ENCODE measurements at places on chromosomes 11 and 22.

GRCh38 chr11:11464555-11464954, 111.5 kb upstream of the CSNK2A3 start:
- no peaks in the 10 kb centered on the region for H3K27me3 ChIP-seq
- no peak for DNase-seq
- H3K36me3 ChIP-seq: no peaks in the 10 kb centered on the region
- H3K4me1 ChIP-seq: no peaks in the 10 kb centered on the region
- no peak overlapping the region for H3K27ac ChIP-seq

- no peaks in the 10 kb centered on the region for H3K27me3 ChIP-seq
- no peaks in the 10 kb centered on the region for H3K4me1 ChIP-seq
- H3K36me3 ChIP-seq: peaks cover 38% of the 10 kb centered on the region
- no peak for DNase-seq
These were observed 51.2 kb upstream of the MYO18B start for GRCh38 chr22:25690798-25691197.

DNA sequence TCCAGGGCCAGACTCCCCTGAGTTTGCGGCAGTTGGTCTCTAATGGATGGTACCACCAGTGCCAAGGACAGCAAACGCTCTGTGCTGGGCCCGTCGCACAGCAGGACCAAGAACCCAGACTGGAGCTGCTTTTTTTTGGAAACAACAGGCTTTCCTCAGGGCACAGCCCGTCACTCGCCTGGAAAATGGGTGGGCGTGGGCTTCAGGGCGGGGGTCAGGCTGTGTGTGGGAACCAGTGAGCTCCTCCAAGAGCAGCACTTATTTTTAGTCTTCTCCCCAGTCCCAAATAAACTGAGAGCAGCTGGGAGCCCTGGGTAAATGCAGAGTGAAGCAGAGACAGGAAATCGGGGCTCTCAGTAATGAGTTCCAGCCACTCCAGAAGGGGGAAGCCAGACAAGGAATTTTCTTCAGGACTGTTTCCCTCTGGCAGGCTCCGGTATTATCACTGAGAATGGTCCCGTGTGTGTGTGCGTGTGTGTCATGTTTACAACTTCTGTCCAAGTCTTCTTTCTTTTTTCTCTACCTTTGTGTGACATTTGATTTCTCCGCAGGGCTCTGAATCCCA, 63.0 kb downstream of the PPFIBP2 start:
- H3K4me3 ChIP-seq: no peak overlapping the region
- DNase-seq: no peak
- H3K4me1 ChIP-seq: peaks cover 21% of the 10 kb centered on the region
- H3K27ac ChIP-seq: no peak overlapping the region
- peaks cover 4% of the 10 kb centered on the region for H3K27me3 ChIP-seq
- no peaks in the 10 kb centered on the region for H3K36me3 ChIP-seq

GRCh38 chr11:76656050-76656531, 14.5 kb downstream of the LRRC32 start:
- no peaks in the 10 kb centered on the region for H3K36me3 ChIP-seq
- no peak for DNase-seq
- no peak overlapping the region for H3K27ac ChIP-seq
- H3K4me1 ChIP-seq: no peaks in the 10 kb centered on the region

GRCh38 chr11:132422722-132423121, 1052.3 kb downstream of the NTM start:
- no peaks in the 10 kb centered on the region for H3K27me3 ChIP-seq
- no peaks in the 10 kb centered on the region for H3K36me3 ChIP-seq
- DNase-seq: no peak
- no peak overlapping the region for H3K27ac ChIP-seq

- H3K4me3 ChIP-seq: no peak overlapping the region
- DNase-seq: no peak
- no peaks in the 10 kb centered on the region for H3K36me3 ChIP-seq
- H3K27me3 ChIP-seq: no peaks in the 10 kb centered on the region
These were observed 88.4 kb downstream of the CCDC81 start for GRCh38 chr11:86463120-86463519.

GRCh38 chr22:33577862-33578411, 342.3 kb downstream of the LARGE1 start:
- no peaks in the 10 kb centered on the region for H3K36me3 ChIP-seq
- no peaks in the 10 kb centered on the region for H3K4me1 ChIP-seq
- H3K27ac ChIP-seq: no peak overlapping the region
- H3K27me3 ChIP-seq: no peaks in the 10 kb centered on the region

- DNase-seq: no peak
- H3K27ac ChIP-seq: no peak overlapping the region
- peaks cover 47% of the 10 kb centered on the region for H3K4me1 ChIP-seq
- H3K4me3 ChIP-seq: no peak overlapping the region
These were observed 3.0 kb downstream of the PNPLA2 start for GRCh38 chr11:821512-822371.

- H3K36me3 ChIP-seq: no peaks in the 10 kb centered on the region
- H3K4me1 ChIP-seq: no peaks in the 10 kb centered on the region
- DNase-seq: no peak
- H3K27ac ChIP-seq: no peak within 1 kb of the TSS
These were observed at the start of gene BLID for GRCh38 chr11:122115524-122116379. Gene BLID, minus strand, starts transcription at chr11:122116215. Its CDS starts 293 bp downstream, at chr11:122115922.

All from thymus (tissue), 14 donors.